ENCODE measurements at places on chromosomes 7 and 10. TPM values are rescaled to one million over a fixed set of nuclear protein-coding genes. Genes with fewer than 3 reads are reported as not detected.

The TRPV5 gene
- not detected for total RNA-seq

The ZNF488 gene
- not detected for total RNA-seq

The ZKSCAN1 gene
- 39.0 TPM for total RNA-seq

DNA sequence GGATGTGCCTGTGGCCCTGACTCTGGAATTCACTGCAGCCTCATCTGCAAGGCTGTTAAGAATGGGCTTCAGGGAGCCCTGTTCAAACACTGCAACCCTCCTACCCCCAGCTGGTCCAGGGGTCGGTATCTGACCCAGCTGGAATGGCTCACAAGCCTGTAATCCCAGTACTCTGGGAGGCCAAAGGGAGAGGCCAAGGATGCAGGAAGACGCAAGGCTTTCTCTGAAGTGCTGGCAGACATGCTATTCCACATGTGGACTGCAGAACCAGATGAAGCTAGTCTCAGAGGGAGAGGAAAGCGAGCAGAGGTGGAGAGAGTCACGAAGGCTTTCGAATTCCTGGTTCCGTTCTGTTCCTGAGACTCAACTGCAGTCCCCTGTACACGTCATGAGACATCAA, 45.0 kb downstream of the ESYT2 start:
- DNase-seq, result no peak

DNA sequence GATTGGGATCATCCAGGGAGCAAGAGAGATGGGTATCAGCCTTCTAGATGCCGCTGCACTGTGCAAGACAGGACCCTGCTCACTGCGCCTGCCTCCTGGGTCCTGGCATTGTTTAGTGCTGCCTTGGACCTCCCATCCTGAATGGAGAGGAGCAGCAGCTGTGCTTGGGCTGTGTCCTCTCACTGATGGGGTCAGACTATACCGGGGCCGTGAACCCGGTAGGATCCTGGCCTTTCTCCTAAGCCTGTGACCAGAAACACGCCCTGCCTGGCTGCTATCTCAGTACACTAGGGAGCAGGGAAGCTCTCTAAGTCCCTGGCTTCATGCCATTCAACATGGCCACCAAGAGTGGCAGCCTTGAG, 309.4 kb upstream of the ZNF32 start:
- no peak for DNase-seq

- DNase-seq, result peak; percentile 33
Observed at GRCh38 chr7:12923971-12924370, 236.5 kb downstream of the ARL4A start.

DNA sequence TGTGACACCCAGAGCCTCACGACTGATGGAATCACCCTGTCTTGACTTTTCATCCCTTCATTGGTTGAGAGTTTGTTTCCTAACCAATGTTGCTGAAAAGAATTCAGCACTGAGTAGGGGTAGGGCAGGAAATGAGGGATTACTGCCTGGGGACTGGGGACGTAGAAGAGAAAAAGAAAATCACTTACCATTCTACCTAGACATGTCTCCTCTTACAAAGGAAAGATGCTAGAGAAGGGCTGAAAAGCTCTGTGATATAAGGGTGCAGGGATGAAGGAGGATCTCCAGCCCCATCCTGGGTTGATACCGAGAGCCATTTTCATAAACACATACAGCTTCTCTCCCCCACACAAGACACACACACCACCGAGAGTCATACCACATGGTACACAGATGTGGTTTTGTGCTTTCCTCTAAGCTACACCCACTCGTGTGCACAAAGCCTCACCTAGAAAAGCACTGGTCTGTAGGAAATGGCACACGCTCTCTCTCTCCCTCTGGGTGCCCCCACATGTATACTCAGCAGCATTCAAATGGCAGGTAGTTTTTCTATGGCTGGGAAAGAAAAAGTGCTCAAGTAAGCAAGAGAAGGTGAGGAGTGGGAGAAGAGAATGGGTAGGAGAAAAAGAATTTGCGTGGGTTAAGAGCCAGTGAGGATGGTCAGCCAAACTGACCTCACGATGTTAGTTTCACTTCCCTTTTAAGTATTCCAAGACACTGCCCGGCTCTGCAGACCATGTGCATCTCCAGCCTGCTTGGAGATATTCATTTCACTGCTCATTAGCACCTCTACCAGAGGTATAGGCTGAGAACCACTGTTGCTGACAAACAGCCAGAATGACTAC, 85.8 kb downstream of the CALD1 start:
- peak; percentile 64 for DNase-seq

GRCh38 chr10:69803809-69804208, 2.1 kb downstream of the COL13A1 start:
- DNase-seq, result peak; percentile 18

Data from fibroblast of lung (primary cell).